ENCODE measurements at places on chromosomes 5 and 9.

DNA sequence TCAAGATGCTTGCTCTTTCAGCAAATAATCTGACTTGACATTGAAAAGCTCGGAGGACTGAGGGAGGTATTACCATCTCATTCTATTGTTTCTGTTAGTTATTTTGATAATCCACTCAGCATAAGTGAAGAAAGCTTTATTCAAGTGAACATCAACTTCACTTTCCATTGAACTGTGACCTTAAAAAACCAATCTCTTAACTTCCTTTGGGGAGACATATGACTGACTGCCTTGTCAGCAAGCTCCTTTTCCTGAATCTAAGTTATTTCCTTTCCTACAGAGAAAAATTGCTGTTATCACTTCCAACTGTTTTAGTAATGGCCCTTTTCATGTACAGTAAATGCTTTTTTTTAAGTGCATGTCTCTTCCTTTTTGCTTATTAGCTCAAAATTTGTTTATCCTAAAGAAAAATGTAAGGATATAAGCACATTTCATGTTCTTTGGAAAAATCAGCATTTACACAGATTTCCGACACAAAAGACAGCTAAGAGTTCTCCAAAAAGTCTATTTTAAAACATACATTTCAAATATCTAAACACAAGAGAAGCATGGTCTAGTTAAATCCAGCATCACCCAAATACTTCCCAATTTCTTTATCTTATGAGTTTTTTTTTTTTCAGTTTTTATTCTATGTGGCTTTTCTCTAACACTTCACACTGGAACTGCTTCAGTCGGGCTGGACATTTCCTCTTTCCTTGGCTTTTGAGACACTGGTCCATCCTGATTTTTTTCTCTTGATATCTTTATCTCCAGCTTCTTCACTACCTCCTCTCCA lies 117.9 kb upstream of the DAB2 start:
- DNase-seq: no peak

GRCh38 chr5:179967489-179967888 lies 59.8 kb upstream of the TBC1D9B start:
- DNase-seq: no peak

GRCh38 chr9:87034841-87035240 lies 87.5 kb upstream of the GAS1 start:
- DNase-seq: no peak

DNA sequence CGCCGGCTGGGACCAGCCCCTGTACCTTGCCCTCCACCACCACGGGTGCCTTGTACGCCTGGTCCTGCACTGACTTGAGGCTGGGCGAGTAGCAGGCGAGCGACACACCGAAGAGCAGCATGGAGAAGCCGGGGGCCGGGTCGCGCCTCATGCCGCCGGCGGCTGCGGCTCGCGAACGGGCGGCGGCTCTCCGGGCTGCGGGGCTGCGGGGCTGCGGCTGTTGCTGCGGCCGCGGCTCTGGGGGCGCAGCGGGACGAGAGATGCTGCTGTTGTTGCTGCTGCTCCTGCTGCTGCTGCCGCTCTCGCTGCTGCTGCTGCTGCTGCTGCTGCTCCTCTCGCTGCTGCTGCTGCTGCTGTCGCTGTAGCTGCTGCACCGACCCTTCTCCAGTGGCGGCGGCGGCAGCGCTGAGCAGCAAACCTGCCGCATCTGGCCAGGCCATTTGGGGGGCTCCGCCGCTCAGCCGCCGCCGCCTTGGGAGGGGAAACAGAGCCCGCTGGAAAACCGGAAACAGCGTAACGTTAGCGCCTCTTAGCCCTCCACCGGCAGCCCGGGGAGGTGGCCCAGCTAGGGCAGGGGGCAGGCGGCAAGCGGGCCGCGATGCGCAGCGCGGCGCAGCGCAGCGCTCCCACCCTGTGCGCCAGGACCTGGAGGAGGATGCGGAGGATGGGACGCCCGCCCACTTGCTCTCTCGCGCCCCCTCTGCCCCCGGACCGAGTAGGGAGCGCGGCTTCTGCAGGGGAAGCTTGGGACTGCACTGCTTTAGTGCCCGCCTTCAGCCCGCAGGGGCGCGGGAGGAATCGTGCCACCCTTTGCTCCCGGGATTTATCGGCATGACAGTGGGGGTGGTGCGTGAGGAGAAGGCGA lies at the start of gene NRG2:
Gene NRG2 (minus strand): TSS at position 657 of the 865 bp plus-strand sequence.
- no peak for DNase-seq

DNA sequence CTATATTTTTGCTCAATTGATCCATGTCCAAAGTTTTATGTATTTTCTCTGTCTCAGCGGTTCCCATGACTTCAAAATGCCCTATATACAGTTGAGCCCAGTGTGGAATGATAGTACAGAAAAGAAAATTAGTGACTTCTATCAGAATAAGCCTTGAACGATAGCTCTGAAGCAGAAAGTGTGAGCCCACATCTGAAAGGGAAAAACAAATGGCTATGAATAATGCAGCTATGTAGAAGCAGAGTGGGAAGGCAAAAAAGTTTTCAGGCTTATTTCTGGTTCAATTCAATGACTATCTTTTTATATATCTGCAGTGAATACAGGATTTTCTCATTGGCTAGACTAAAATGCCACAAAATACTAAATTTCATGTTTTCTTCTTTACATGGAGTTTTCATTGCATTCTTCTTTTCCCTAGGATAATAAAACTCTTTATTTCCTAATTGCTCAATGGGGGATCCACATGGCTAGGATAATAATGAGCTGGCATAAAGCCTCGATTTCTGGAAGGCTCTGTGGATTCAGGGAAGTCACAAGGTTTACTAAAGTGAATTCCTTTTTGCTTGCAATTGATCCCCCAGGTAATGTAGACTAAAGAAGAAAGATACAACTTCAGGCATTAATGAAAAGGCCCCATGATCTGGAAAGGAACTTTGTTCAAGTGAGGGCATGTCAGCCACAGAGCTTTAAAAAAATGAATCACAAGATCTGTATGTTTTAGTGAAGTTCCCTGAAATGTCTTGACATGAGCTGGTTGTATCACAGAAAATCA lies 377.0 kb upstream of the RIOK2 start:
- DNase-seq: no peak

GRCh38 chr9:113274474-113275156 lies 757 bp downstream of the CDC26 start:
- no peak for DNase-seq

DNA sequence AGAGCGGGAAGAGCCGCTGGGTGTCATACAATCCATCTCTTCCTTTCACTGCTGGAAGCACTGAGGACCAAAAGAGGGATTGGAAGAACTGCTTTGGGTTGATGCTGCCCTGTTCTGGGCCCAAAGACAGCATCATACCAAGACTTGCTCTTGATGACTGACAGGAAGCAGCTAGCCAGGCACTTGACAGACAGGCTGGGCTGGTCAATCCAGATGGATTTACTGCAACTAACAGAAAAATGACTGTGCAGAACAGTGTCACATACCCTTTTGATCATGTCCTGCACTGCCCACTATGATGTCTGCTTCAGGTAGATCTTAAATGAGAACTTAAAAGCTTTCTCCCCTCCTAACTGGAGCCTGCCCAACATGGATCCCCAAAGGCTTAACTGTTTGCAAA lies 157.6 kb downstream of the CRB2 start:
- no peak for DNase-seq

DNA sequence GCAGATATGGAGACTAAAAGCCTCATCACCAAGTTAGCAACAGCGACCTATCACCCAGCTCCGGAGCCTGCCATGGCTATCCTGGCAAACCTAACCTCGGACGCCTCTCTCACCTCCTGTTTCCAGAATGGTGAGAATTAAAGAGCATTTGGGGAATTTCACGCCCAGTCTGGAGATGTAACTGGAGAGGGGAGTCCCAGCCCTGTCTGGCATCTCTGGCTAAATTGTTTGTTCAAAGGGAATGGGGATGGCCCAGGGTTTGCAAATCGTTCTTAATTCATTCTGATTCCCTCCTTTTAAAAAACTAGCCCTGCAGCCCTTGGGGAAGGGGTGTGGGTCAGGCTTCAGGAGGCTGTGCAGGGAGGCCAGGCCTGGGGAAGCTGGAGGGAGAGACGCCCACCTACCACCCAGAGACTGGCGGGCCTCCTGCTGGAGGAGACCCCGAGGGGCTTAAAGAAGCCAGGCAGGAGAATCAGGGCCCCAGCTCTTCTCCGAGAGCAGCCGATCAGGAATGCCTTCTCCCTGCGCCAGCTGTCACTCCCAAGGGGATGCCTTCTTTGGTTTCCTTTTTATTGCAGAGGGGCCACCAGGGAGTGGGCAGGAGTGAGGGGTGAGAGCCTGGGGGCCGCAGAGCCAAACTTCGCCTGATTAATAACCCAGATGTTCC lies 964 bp upstream of the COL5A1 start:
- DNase-seq: no peak

DNA sequence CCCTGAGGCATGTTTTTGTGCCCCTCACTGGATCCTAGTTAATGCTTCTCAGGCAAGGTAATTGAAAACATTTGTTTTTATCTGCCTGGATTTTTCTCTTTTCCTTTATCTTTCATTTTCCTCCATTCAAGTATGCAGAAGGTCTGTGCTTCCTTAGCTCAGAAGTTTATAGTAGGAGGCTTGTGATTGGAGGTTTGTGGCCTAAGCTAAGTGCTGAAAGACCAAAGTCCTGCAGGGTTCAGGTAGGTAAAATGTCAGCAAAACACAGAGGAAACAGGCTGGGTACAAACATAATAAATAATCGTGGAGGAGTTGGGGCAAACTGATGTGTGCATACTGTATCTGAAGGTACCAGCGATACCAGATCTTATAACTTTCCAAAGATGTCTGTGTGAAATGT lies 230.9 kb upstream of the KLF4 start:
- no peak for DNase-seq

- no peak for DNase-seq
These were observed 7.9 kb downstream of the AMACR start for GRCh38 chr5:33999978-34000377.

DNA sequence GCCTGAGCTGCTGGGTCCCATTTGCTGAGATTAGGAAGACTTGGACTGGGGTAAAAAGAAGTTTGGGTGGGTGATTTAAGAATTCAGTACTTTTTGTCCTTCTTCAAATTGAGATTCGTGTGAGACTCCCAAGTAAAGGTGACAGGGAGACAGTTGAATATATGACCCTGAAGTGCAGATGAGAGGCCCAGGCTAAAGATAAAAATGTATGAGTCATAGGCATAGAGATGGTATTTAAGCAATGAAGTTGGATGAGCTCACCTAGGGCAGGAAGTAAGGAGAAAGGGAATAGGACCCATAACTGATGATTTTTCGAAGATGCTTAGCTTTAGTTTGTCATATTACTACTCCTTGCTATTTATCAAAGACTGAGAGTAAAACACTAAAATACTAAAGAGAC lies 255.9 kb upstream of the ADRA1B start:
- DNase-seq: no peak

DNA sequence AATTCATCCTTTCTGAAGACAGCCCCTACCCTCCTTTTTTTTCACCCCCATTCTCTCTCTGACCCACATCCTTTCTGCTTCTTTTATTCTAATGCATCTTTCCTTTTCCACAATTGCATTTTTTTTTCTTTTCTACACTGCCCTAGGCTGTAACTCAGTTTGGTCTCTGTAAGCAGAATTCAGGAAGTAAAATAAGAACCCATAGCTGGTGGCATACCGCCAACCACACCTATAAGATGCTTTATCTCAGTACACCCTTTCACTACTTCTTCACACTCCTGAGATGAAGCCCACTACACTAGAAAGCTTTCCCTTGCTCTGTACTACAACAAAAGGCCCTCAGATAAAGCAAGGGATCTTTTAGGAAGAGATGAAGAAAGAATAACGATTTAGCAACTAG lies 16.1 kb upstream of the TSSK1B start:
- no peak for DNase-seq

- DNase-seq: no peak
These were observed 960.0 kb downstream of the CDH12 start for GRCh38 chr5:21893161-21893560.

DNA sequence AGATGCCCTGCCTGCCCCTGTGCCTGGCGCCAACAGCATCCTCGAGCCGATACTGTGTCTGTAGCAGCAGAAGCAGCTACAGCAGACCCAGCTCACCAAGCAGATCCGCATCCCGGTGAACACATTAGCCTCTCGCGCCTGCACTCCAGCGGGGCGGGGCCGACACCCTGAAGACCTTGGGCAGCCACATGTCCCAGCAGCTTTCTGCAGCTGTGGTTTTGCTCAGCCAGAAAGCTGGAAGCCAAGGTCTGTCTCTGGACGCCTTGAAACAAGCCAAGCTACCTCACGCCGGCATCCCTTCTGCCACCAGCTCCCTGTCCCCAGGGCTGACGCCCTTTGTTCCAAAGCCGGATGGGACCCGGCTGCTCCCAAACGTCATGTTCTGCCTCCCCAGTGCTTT lies 59.6 kb downstream of the ACTBL2 start:
- no peak for DNase-seq

DNA sequence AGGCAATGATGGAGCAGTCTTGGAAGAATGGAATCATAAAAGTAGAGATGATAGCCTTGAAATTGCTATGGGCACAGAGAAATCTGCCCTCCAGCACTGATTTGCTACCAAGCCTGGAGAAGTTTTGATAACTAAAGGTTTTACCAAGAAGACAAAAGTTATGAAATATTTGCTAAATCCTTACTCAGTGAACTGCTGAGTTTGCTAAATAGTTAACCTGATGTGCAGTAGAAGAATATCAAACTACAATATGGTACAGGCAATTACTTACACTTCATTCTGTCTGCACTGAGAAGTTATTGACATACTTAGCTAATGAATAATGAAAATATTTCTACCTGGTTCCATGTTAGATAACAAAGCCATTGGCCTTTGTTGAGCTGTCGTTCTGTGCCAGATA lies 124.5 kb downstream of the SGCD start:
- no peak for DNase-seq

GRCh38 chr9:99822806-99823591 lies 1.3 kb downstream of the NR4A3 start:
- no peak for DNase-seq

- DNase-seq: no peak
These were observed at the start of gene HNRNPA0 for GRCh38 chr5:137754188-137754960. Gene HNRNPA0, minus strand, starts transcription at chr5:137754363. Its CDS starts 297 bp downstream, at chr5:137754066.

DNA sequence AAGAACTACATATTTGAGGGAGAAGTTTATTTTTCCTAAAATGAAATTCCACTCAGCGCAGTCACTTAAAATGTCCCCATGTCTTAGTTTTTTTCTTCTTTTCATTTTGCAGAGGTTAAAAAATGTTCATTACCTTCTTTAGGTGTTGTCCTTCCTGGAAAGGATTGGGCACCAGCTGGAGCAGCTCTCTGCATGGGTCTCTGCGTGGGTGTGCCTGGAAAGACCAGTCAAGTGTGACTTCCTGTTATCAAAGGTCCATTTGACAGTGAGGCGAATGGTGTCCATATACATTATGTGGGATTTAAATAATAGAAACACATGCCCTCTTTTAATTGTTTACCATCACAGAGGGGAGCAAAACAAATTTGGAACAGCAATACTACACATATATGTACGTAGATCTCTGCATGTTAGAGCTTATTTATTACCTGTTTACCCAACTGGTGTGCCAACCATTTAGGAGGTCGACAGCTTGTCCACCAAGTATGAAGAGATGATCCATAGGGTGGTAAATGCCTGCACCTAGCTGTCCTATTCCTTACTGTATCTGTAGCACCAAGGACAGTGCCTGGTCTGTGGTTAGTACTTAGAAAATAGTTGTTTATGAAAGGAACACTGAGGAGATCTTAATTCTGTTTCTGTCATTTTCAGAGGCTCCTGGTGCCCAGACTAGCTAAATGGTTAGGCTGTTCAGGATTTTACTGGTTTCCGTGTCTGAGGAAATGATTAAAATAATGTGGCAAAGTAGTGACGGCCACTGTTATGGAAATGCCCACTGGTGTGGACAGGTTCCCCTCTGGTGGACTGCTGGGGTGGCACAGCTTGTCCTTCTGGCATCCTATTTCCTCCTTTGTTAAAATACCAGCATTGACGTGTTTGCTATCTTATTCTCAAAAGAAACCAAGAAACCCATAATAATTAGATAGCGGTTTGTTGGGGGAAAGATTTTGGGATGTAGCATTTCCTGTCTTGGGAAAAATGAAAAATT lies 200.4 kb downstream of the MAST4 start:
- no peak for DNase-seq

GRCh38 chr9:112032009-112032408 lies 135.4 kb downstream of the UGCG start:
- no peak for DNase-seq
